ENCODE measurements at places on chromosomes 12 and 14.

- no peak for DNase-seq
Measured at GRCh38 chr12:3152011-3152511, 74.9 kb downstream of the TSPAN9 start.

DNA sequence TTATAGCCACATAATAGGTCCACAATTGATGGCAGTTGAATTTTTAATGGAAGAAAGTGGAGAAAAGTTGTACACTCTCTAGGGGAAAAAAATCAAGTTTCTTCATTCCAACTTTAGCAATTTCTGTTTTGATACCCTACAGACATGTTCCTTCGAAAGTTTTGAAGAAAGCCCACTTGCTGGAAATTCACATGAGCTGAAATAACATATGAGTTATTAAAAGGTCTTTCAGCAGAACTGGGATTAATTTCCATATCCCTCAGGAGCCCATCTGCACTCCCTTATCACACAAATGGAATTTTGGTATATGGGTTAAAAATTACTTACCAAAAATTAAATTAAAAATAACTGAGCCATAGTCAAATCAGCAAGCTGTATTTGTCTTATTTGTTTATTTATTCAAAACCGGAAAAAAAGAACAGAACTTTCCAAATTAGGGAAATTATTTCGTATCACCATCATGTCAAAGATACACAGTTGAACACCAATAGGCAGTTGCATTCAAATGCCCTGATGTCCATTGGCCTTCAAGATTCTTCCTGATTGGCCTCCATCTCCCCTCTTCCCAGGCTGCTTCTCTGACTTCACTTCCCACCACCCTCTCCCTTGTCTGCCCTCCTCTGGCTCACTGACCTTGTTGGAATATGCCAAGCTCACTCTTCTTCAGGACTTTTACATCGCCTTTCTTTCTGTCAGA lies 445.5 kb downstream of the EGLN3 start:
- DNase-seq: no peak

- peak; percentile 87 for DNase-seq
Measured at GRCh38 chr14:64671591-64671990, 32.6 kb upstream of the PLEKHG3 start.

DNA sequence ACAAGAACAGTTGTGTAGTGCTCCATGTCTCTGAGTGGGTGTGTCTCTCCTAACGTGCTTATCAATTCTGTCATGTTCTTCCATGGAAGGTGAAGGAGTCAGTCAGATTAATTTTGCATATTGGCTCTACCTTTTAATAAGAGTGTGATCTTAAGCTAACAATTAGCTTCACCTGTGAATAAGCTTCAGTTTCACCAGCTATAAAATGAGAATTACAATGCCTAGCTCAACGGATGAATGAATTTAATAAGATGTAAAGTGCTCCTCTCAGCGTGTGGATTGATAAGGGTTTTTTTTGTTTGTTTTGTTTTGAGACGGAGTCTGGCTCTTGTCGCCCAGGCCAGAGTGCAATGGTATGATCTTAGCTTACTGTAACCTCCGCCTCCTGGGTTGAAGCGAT lies 32.7 kb downstream of the CCDC175 start:
- no peak for DNase-seq

DNA sequence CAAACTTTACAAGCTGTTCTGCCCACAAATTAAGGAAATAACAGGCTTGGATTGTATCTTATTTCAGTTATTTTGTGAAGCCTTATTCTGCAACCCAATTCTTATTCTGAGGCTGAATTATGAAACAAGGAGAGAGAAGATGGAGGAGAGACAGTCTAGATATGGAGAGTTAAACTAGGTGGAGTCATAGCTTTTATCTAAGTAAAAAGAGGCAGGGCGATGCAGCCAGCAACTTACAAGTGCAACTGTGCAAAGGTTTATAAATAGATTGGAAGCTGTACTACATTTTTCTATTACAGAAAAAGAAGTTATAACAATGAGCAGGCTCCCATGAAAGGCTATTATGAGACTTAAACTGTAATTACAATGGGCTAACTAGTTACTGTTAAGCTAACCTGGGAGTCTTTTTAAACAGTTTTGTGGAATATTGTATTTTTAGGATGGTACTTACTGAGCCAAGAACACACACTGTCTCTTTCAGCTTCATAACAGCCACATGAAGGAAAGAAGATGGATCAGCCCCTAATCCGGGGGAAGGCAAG lies 22.4 kb downstream of the NID2 start:
- no peak for DNase-seq

DNA sequence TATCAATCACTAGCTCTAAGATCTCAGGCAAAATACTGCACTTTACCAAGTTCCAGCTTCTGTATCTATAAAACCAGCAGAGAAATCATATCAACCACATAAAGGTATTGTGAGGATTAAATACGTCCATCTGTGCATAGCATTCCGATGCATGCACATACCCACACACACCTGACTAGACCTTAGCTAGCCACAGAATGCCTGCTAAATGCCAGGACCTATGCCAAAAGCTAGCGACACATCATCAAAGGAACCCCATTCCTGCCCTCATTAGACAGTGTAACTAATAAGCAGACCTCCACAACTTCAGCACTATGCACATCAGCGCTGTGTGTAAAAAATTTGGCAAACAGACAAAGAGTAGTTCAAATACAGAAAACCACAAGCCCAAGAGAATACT lies 185.2 kb downstream of the SLC2A13 start:
- DNase-seq: no peak

GRCh38 chr12:106582249-106582591 lies 584 bp upstream of the RFX4 start:
- DNase-seq: no peak

DNA sequence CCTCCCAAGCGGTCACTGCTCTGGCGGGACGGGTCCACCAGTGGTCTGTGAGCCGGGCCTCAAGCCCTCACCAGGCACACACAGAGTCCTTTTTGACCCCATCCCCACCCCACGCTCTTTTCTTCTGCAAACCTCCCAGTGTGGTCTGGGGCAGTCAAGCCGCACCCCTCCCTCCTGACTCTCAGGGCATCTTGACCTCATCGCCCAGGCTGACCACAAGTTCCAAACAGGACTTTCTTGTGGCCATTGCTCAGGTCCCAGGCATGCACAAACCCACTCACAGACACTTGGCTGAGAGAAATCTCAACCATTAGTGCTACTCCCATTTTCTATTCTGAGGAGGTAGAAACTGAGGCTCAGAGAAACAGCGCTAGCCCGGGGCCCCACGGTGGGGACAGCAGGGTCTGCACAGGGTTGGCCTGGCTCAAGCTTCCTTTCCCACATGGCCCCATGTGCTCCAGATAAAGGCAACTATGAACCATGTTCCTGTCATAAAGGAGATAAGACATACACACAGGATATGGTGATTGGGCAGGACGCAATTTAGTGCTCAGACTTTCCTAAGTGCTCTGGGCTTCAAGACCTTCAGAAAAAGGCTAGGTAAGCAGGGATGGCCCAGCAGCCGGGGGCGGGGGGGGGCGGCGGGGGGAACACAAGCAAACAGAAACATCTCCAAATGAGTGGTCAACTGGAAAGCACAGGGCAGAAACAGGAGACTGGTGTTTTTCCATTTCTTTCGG lies 69.6 kb downstream of the ITPK1 start:
- no peak for DNase-seq

- no peak for DNase-seq
Measured at GRCh38 chr12:5123921-5124320, 80.2 kb downstream of the KCNA5 start.

GRCh38 chr12:47139000-47139681 lies 59.4 kb upstream of the AMIGO2 start:
- DNase-seq: peak; percentile 43
